ENCODE measurements at places on chromosomes 16 and 17.
A peak's percentile ranks its signal among the peaks of the same experiment; 100 is the strongest.

DNA sequence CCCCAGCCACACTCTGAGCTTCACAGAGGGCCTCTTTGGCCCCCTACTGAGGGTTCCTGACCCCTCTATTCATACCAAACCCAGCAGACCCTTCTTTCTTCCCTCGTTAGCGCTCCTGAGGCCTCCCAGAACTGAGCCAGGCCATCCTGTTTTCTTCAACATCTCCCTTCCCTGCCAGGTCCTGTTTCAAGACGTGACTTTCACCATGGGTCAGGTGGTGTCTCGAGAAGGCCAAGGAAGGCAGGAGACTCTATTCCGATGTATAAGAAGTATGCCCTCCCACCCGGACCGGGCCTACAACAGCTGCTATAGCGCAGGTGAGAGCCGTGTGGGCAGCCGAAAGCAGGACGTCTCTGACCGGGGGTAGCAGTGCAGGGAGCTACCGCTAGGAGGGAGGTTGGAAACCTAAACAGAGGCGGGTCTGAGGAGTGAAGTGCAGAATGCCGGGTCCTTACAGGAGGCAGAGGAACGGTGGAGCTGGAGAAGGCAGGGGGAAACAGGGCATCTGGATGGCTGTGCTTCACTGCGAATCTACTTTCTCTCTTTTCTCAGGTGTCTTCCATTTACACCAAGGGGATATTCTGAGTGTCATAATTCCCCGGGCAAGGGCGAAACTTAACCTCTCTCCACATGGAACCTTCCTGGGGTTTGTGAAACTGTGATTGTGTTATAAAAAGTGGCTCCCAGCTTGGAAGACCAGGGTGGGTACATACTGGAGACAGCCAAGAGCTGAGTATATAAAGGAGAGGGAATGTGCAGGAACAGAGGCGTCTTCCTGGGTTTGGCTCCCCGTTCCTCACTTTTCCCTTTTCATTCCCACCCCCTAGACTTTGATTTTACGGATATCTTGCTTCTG is 1.3 kb upstream of the SENP3 start:
- DNase-seq, result no peak

DNA sequence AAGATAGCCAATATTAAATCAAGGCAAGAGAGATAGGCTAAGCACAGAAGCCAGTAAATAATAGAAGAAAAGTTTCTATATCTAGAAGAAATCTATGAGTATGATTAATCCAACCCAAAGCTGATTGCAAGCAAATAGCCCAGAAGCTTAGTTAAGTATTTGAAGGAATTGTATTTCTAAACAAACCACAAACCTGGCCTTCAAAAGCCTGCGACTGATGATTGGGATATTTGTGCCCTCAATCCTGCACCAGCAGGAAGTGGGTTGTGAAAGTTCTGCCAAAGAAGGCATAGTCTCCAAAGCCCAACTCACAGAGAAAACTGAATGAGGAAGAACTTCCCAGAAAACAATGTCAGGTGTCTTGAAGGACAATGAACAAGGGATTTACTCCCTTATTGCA is 114.5 kb upstream of the C17orf78 start:
- peak; percentile 28 for DNase-seq

DNA sequence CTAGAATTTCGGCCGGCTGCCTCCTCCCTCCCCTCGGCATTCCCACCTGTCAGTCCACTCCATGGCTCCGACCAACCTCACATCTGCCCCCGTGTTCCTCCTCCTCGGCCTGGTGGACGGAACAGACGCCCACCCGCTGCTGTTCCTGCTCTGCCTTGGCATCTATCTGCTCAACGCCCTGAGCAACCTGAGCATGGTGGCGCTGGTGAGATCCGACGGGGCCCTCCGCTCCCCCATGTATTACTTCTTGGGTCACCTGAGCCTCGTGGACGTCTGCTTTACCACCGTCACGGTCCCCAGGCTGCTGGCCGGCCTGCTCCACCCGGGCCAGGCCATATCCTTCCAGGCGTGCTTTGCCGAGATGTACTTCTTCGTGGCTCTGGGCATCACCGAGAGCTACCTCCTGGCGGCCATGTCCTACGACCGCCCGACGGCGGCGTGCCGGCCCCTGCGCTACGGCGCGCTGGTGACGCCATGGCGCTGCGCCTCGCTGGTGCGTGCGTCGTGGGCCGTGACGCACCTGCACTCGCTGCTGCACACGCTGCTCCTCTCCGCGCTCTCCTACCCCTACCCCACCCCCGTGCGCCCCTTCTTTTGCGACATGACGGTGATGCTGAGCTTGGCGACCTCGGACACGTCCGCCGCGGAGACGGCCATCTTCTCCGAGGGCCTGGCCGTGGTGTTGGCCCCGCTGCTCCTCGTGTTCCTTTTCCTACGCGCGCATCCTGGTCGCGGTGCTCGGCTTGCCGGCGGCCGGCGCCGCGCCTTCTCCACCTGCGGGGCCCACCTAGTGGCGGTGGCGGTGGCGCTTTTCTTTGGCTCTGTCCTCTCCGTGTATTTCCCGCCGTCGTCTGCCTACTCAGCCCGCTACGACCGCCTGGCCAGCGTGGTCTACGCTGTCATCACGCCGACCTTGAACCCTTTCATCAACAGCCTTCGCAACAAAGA is at the start of gene OR3A2:
OR3A2 (minus strand) TSS at position 440 of the 948 bp plus-strand sequence.
- no peak for DNase-seq

DNA sequence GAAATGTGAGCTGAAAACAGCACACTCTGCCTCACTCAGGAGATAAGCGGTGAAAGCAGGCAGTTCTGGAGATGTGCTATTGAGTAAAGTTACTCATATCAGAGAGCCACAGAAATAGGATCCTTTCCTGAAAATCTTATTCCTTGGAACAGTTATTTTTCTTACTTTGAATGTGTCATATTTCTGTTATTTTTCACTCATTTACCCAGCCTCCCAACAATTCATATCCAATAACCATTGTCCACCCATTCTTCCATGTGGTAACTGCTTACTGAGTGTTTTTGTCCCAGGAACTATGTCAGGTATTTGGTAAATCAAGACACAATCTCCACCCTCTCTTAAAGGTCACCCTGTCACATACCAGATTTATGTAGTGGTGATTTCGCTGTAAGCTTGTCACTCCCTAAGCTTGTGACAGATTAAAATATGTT is 144.9 kb downstream of the PARN start:
- DNase-seq, result no peak

DNA sequence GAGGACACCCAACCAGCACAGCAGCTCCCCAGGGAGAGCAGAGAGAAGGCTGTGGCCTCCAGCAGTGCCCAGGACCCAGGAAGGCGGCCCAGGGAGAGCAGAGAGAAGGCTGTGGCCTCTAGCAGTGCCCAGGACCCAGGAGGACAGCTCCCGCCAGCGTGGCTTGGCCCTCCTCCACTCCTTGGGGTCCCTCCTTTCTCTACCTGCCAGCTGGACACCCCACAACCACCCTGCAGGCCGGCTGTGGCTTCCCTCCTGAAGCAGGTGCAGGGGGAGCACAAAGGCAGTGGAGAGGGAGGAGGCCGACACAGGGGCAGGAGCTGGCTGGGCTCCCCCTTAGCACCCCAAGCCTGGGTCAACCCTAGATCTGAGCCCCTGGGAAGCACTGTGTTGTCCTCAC is 54.1 kb upstream of the FASN start:
- DNase-seq, result no peak

DNA sequence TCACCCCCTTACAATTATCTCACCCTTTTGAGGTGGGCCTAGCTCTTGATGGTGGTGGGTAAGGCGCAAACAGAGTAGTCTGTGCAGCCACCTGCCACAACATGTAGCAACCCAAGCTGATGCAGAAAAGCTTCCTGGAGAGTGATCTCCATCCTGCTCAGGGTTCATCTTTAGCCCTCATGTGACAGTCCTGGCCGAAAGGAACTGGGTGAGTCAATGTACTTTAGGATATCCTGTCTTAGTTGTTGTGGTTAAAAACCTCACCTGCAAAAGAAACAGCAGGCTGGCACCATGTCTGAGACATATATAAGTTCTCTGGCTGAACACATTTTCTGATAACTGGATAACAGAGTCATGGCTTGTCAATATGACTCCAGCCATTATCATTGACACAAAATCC is 183.5 kb upstream of the CPHXL start:
- no peak for DNase-seq

DNA sequence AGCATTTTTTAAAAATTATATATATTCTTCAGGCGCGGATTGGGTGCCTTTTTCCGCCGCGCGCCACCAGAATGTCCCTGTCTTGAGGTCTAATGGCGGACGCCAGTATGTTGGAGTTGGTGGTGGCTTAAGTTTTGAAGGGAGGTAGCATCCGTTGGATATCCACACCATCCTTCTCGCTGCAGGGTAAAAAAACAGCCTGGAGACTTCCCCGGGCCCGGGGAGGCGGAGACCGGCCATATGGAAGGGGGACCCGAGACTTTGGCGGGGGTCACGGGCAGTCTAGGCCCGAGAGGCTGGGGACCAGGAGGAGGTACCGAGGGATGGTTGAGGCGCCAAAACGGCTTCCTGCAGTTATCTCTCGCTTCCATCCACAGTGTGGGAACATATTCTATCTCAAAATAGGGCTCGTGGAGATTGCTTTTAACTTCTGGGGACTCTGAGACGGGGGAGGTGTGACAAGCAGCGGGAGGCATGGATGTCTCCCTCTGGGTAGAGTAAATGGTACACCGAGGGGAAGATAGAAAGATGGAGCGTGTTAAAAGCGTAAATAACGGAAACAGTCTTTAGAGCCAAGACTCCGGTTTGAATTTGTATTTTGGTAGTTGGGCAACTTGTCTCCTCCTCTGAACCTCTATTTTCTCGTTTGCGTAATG is at the start of gene SF3B3:
SF3B3 (plus strand) TSS at position 74 of the 656 bp plus-strand sequence. CDS start 2,841 bp downstream, outside the sequence.
- DNase-seq, result no peak

DNA sequence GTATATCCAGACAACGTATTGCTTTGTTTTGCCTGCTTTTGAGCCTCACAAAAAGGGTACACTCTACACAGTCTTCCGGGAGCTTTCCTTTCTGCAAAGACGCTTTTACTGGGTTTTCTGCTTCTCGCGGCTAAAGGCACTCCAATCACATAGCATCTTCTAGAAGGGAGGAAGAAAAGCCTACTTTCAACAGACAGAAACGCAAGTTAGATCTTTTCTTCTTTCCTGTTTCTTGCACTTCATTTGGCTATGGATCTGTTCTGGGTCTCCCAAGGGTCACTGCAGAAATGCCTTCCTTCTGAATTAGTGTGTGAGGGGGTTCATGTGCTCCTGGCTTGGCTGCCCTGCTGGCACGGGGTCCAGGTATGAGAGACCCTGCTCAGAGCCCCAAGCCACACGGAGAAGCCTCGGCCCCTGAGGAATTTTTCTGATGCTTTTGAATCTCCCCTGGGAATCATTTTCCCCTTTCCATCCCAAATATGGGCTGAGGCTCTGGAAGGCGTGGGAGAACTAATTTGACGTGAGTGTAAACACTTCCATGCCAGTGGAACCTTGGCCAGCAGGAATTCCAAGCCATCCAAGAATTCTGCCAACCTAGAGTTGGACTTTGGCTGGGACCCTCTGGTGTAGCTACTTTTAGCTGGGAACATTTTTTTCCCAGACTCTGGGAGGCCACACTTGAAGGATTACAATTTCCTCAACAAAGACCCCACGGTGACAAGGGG is 49.6 kb upstream of the NKD1 start:
- DNase-seq, result no peak

DNA sequence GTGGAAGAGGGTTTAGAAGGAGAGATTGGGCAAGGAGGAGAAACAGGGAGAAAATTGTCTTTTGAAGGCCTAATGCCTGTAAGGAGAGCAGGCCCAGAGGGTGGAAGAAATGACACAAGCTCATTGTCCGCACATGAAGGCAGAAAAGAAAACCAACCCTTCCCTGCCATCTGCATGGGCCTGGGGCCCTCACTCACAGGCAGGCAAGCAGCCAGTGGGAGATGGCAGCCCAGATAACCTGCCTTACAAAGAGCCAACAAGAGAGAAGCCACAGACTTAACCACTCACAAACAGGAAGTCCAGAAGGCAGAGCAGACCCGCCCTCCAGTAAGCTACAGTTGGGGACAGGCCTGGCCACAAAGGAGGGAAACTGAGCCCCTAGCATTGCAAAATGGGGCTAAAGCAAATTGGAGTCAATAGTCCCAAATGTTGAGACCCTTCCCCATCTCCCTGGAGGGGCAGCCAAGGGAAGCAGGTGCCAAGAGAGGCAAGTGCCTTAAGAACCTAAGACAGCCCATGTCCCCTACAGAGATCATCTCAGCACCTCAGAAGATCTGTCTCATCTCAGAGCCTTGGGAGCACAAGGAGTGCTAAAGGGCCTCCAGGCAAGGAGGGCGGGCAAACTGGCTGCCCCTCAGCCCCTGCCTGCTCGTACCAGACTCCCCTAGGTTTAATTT is 7.3 kb upstream of the TSPOAP1 start:
- DNase-seq, result peak; percentile 97

DNA sequence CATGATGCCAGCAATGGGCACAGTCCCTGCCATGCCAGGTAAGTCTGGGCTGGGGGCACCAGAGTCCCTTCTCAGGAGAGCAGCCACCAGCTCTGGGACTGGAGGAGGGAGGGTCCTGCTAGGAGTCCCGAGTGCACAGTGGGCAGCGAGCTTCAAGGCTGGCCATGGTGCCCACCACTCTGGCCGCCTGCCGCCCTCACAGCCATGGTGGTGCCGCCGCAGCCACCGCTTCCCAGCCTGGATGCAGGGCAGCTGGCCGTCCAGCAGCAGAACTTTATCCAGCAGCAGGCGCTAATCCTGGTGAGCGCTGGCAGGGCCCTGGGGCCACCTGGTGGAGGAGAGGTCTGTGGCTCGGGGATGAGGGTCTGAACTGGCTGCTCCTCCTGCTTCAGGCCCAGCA is 17.9 kb upstream of the SMIM5 start:
- DNase-seq, result no peak

DNA sequence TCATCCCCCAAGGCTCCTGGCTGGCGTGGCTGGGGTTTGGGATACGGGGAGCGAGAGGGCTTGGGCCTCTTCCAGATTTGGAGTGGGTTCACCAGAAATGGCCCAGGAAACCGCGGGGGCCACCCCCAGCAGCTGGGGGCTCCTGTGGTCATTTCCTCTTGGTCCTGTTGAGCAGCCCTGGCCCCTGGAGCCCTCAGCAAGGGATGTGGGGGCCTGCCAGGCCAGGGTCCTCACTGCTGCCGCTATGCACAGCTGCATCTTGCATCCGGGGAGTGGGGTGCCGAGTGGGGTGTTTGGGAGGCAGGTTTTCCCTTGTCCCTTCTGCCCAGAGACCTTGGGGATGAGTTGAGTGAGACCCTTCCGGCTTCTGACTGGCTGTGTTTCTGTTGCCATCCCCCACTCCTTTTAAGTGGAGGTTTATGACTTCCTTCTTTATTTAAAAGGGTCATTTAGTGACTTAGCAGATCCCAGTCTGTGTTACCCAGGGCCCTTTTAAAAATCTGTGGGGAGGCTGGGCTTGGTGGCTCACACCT is 319.8 kb downstream of the SEC14L1 start:
- DNase-seq, result peak; percentile 66
